ENCODE measurements at places on chromosomes 11 and 22.

GRCh38 chr11:7576726-7577290 lies 63.0 kb downstream of the PPFIBP2 start:
- no peak for DNase-seq

- DNase-seq = no peak
Measured at GRCh38 chr11:116145187-116145865, 627.5 kb downstream of the BUD13 start.

DNA sequence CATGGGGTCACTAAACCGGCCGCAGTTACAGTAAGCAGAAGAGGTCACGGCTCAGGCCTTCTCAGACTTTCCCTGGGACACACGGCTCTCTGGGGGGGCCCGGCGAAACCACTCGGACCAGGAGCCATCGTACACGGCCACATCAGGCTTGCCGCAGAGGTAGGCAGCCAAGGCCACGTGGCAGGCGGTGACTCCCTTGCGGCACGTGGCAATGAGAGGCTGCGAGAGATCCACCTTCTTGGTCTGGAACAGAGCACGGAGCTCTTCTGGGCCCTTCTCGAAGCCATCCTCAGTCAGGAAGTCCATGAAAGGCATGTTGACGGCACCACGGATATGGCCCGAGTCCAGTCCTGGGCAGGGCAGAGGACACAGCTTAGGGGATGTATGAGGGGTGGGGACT lies 8.3 kb downstream of the TST start:
- DNase-seq = no peak

DNA sequence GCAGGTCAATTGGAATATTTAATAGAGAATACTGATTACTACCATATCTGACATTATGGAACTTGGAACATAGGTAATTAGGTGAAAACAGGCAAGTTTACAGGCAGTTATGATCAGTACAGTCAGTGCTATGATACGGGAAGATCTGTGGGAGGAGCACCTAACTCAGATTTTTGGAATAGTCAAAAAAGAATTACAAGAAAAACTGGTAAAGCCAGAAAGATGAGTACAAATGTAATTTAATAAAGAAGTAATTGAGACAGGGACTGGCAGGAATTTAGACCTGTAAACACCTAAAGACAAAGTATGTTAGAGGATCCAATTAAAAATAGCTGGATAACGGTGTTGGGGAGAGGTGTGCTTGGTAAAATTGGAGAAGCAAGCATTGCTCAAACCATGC lies 206.5 kb upstream of the ANO5 start:
- no peak for DNase-seq

GRCh38 chr11:63380130-63380529 lies 10.5 kb downstream of the SLC22A9 start:
- no peak for DNase-seq

DNA sequence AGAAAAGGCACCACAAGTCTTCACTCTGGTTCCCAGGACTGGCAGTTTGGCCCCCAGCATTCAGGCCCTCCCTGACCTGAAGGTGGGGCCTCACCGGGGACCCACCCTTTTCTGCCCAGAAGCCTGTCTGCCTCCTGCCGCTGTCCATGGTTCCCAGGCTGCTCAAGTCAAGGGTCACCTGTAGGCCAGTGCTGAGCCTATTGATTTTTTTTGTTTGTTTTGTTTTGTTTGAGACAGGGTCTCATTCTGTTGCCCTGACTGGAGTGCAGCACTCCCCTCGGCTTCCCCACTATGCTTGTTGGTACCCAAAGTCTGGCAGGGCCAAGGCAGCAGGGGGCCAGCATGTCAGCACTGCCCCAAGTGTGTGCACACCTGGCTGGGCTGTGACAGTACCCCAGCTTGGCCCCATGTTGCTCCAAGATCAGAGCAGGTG lies 11.0 kb upstream of the MED17 start:
- DNase-seq = no peak

DNA sequence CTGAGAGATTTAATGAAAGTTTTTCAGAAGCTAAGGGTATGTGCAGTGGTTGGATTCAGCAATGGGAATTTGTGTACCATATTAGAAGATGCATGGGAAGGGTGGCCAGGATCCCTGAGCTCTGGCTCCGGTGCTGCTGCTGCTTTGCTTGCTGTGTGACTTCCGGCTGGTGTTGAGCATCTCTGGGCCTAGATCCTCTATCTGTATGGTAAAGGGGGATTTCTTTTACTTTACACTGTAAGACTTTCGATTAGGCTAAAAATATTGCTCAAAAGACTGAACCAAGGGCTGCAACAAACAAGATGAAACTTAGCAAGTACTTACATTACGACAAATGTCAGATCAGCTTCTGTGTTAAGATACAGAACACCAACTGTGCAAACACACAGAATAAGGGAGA lies 39.1 kb downstream of the XRRA1 start:
- no peak for DNase-seq

Data from NCI-H748 treated with DMSO at 0.1 percent for 48 hours (cell line).